ENCODE measurements at places on chromosomes 11 and 22. TPM values are rescaled to one million over a fixed set of nuclear protein-coding genes. Genes with fewer than 3 reads are reported as not detected.

Gene BTG4
- not detected for total RNA-seq

Gene NTM
- total RNA-seq: 2.6 TPM

Gene KRTAP5-2
- total RNA-seq: not detected

Gene SLC22A25
- not detected for total RNA-seq

Gene KIAA0930
- total RNA-seq: 43.2 TPM

Gene LMO1
- total RNA-seq: not detected

Gene PATE2
- total RNA-seq: not detected

Gene TMEM132A
- total RNA-seq: 77.8 TPM

Gene XRRA1
- 4.5 TPM for total RNA-seq

Gene CBLIF
- total RNA-seq: not detected

Gene CSF2RB
- total RNA-seq: 19.1 TPM

Gene APOBEC3B
- 3.5 TPM for total RNA-seq

Gene MYRF
- total RNA-seq: 0.97 TPM

Gene USP2
- 0.32 TPM for total RNA-seq

Gene OR52N4
- total RNA-seq: not detected

Gene TNNI2
- total RNA-seq: not detected

Gene GAL
- total RNA-seq: 1.5 TPM

Gene PRAME
- not detected for total RNA-seq

All from epithelial cell of umbilical artery (primary cell).